ENCODE measurements at places on chromosomes 12 and 14.

- no peak for DNase-seq
Observed at GRCh38 chr12:101108130-101108529, 101.9 kb downstream of the SLC5A8 start.

DNA sequence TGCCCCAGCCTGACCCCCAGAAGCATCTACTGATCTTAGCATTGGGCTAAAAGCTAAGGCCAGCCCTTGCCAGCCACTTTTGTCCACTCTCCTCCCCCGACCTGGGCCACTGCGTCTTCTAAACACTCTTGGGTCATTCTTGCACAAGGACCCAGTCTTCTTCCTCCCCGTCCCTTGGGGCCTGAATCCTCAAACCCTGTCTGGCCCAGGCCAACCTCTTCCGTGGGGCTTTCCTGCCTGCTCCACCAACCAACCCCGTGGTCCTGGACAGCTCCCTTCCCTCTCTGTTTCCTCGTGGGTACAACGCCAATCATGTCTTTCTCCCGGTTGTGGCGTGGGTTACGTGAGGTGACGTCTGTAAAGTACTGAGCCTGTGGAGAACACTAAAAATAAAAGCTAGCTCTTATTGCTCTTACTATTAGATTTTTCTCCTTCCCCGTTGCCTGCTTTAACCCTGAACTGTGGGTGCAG lies 21.5 kb downstream of the FAM222A start:
- DNase-seq: no peak

DNA sequence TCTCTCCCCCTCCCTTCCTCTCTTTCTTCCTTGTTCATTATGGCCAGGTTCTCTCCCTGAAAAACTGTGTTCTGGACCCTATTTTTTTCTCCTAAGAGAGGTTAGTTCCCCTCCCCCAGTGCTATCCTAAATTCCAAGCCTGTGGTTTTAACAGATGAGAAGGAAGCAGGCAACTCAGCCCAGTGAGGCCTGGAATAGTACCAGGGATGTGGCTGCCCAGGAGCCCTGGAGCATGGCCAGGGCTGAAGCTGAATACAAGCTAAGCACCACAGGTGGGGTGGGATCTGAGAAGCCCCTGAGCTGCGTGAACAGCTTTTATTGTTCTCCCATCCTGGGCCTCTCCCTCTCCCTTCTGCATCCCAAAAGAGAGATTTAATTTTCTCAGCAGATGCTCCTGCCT lies 1581.3 kb upstream of the TMEM132C start:
- no peak for DNase-seq

- no peak for DNase-seq
Observed at GRCh38 chr14:105205673-105206208, 24.6 kb upstream of the NUDT14 start.

- DNase-seq: no peak
Observed at GRCh38 chr12:77064896-77065360, 441 bp downstream of the E2F7 start.

DNA sequence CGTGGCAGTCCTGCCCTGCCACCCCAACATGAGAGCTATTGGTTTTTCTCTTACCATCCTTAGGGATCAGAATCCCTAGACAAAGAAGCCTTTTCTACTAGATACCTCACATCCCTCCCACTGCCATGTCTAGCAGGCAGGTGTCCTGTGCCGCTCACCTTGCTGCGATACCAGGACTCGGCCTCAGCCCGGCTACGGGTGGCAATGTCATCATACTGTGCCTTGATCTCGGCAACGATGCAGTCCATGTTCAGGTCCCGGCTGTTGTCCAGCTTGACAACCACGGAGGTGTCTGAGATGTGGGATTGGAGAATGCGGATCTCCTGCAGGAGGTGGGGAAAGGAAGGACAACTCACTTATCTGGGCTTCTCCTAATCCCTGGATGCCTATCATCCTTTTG lies 4.5 kb downstream of the KRT83 start:
- DNase-seq: no peak

GRCh38 chr12:48389409-48389808 lies 38.7 kb upstream of the ZNF641 start:
- DNase-seq: no peak

DNA sequence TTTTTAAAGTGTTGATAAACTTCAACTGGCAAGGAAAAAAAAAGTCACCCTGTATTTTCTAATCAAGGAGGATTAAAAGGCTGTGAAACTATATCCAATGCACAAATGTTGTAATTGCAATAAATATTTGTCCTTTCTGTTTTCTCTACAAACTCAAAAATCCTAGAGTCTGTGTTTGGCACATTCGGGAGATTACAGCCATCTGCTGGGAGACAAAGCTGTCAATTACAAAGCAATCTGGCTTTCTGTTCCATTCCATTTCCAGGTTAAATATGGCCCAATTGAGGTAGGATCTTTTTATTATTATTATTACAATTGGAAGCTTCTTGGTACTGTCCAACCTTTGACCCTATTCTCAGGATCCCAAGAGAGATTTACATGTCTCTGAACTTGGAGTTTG lies 295.9 kb downstream of the DIO2 start:
- DNase-seq: no peak

DNA sequence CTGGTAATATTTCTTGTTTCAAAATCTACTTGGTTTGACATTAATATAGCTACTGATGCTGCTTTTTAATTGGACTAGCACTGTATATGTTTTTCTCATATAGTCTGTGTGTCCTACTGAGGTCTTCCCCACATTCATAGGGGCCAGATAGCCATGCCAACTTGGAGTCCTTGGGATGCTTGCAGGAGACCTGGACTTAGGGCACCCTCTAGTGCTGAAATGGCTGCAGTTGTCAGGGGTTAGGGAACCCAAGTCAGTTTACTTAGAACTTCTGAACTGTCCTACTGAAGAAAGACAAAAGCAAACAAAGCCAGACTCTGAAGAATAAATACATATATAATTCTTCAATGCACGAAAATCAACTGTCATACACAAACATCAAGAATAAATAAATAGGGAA lies 279.9 kb upstream of the SYT1 start:
- no peak for DNase-seq

DNA sequence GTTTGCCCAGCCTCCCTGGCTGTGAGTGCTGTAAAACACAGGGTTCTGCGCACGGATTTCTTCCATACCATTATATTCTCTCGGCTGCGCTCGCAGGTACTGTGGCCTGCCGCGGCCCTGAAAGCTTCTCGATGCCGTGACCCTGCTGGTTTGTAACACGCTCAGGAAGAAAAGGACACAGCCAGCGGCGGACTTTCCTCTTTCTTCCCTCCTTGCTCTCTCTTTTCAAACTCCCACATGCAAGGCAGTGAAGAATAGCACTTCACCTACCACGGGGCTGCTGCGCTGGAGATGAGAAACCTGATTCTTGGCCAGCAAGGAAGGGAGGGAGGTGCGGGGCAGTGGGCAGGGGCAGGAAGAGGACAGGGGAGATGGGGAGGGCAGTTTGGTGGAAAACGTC lies 130.2 kb downstream of the RBM19 start:
- no peak for DNase-seq

GRCh38 chr12:110349096-110349495 lies 54.4 kb downstream of the ANAPC7 start:
- no peak for DNase-seq

- no peak for DNase-seq
Observed at GRCh38 chr12:119179335-119180021, 747 bp downstream of the HSPB8 start.

- DNase-seq: no peak
Observed at GRCh38 chr12:18057051-18057450, 32.9 kb downstream of the RERGL start.

GRCh38 chr14:99730876-99731546 lies 46.9 kb downstream of the CYP46A1 start:
- no peak for DNase-seq

DNA sequence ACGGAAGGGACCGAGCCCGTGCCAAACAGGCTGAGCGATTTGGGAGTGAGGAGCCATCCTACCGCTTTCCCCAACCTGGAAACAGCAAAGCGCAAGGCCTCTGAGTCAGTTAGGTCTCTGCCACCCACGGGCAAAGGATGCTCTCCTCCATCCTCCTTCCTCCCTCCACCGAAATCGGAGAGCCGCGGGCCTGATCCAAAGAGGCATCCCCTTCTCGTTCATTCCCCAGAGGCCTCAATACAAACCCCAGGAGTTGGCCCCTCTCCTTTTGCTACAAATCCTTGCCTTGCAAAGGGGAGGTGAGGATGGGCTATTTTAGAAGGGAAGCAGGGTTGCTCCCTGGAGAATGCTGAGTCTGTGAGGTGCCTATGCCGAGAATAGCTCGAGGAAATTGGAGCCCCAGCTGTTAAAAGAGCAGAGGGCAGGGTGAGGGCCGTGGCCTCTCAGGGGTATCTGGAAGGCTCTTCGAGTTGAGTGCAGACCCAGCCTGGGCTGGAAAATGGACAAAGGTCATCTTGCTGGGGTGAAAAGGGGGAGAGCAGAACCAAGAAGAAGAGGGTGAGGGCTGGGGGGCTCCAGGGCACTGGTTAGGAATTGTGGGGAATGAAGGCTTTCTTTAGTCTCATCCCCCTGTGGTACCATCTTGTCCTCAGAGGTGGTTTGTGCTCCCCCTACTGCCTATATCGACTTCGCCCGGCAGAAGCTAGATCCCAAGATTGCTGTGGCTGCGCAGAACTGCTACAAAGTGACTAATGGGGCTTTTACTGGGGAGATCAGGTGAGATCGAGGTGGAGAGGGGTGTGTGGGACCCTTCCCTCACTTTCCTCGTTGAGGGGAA lies 1.1 kb downstream of the TPI1 start:
- no peak for DNase-seq

DNA sequence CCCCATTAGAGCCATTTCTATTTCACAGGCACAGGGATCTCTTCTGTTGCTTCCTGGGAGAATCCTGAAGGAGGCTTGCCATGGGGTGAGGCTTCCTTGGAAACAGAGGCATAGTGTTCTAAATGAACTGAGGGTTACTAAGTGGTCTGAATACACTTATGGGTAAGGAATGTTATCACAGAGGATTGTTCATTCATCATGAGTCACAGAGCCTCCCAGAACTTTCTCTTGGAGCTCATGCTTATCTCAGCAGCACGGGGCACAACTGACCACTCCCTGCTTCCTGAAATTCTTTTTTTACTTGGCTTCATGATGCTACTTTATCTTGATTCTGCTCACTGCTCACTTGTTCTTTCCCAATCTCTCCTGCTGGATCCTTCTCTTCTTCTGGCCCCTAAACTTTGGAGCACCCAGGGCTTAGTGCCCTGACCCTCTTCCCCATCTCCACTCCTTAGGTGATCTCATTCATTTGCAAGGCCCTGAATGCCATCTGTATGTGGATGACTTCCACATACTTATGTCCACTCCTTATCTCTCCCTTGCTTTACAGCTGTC lies 57.9 kb downstream of the ANO6 start:
- no peak for DNase-seq

DNA sequence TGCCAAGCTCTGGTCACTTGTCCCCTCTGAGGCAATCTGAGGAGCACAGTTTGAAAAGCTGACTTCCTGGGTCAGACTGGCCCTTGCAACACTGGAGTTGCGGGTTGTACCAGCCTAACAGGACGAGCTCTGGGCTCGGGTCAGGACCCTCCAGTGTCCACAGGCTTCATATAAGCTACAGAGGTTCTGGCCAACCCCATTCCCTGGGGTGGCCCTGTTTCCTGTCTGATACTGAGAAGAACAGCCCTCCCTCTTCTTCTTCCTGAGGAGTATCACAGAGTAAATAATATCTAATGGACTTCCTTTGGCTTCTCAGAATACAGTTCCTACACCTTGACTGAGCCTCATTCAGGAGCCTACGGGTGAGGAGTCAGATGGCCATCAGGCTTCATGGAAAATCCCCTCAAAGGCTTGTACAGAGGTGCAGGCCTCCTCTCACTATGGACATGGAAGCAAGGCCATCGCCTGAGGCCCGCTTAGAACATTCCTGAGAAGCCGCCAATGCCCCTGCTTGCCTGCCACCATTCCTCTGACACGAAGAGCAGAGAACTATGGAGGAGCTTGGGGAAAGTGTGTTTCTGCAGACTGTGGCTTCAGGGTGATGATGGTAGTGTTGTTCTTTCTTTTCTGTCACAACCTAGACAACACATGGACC lies 28.5 kb upstream of the ANO2 start:
- DNase-seq: no peak

GRCh38 chr12:95986635-95987570 lies 9.2 kb downstream of the HAL start:
- DNase-seq: no peak

- no peak for DNase-seq
Observed at GRCh38 chr12:55673638-55674037, 34.1 kb downstream of the ITGA7 start.

DNA sequence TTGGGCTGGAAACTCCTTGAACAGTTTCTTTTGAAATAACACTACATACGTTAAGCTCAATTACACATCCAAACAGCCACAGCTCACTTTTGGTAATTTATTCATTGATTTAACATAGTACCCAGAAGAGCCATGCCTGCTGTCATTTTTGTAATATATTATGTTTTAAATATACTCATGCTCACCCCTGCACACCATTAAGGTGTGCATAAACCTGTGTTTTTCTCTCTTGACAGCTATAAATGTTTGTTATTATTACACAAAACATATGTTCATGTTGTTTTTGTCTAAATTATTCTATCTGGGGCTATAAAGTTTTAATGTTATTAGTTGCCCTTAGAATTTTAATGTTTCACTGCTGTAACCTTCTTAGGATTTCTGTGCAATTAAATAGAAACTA lies 296.1 kb downstream of the AKAP6 start:
- no peak for DNase-seq

- no peak for DNase-seq
Observed at GRCh38 chr12:41856228-41856627, 288.4 kb downstream of the GXYLT1 start.
